Stimulated activated CD4-positive, alpha-beta T cell treated with anti-CD3 and anti-CD28 coated beads, Interleukin-1b, Interleukin-23, amount 100 ng/mL, for 1 hour (primary cell): ENCODE measurements at places on chromosomes 2 and 18.

GRCh38 chr2:188028739-188029138 lies 262.9 kb upstream of the GULP1 start:
- no peak for DNase-seq

DNA sequence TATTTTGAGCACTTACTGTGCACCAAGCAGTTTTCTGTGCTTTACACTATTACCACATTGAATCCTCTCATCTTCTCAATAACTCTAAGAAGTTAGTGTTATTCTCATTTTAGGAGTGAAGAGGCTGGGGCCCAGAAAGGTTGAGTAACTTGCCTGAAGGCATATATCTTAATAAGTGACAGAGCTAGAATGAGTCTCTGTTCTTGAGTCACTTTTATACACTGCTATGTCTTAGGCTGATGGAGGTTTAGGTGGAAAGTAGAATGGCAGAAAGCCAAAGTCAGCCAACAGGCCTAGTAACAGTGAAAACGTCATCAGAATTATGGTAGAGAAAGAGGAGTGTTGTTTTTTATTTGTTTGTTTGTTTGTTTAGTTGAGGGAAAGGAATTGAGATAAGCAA lies 27.9 kb upstream of the RPE start:
- no peak for DNase-seq

- DNase-seq = no peak
Measured at GRCh38 chr2:97775074-97775473, 61.7 kb downstream of the ZAP70 start.

GRCh38 chr2:26174691-26175465 lies 2.0 kb downstream of the GAREM2 start:
- no peak for DNase-seq

DNA sequence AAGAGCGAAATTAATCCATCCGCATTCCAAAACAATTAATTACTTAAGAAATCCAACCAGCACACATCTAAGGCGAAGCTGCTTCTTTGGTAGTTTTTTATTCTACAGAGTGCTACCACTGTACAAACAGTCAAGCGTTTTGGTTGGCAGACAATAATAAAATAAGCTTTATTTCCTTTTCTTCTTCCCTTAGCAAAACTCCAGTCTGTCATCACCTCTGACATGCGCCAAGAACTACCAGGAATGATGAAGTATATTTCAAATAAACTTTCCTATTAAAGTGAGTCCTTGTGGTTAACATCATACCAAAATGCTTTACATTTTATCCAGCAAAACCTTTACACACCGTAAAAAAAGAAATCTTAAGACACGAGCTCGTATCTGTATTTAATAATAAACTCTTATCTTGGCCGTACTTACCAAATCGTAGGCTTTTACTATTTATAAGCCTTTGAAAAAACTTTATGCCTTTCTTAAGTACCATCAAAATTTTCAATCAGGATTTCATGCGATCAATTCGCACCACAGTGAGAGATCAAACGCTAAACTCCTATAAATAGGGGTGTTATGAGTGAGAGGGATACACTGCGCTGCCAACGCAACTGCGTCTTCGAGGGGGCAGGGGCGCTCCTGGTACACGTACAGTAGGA lies 1.3 kb downstream of the ATL2 start:
- no peak for DNase-seq

GRCh38 chr2:96537066-96537733 lies 648 bp downstream of the ARID5A start:
- DNase-seq = peak; percentile 49

GRCh38 chr2:74226648-74227213 lies 28.3 kb downstream of the MTHFD2 start:
- no peak for DNase-seq

DNA sequence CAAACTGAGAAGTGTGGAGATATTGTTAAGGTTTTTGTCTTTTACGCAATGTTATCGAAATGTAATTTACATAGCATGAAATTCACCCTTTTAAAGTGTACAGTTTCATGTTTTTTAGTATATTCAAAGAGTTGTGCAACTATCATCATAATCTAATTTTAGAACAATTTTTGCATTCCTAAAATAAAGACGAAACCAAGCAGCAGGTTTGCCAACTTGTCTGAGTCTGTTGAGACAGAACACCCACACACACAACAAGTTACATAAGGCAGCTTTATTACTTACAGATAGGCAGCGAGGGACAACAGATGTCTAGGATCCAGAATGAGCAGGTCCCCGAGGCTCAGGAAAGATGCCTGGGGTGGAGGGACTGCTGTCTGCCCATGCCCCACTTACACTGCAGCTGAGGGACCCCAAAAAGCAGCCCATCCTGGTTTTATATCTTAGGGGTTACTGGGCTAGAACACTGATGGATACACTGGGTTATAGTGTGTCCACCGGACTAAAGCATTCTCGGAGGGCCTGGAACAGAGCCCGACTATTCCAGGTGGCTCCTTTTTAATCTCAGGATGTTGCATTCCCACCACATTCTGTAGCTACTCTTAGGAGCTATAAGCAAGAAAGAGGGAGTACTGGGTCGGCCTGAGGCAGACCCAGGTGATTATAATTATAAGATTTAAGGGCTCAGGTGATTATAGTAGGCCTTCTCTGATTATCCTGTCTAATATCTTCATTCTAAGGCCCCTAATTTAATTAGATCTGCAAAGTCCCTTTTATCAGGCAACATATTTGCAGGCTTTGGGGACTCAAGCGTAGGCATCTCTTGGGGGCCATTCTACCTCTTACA lies 150.2 kb upstream of the DOK6 start:
- DNase-seq = no peak

DNA sequence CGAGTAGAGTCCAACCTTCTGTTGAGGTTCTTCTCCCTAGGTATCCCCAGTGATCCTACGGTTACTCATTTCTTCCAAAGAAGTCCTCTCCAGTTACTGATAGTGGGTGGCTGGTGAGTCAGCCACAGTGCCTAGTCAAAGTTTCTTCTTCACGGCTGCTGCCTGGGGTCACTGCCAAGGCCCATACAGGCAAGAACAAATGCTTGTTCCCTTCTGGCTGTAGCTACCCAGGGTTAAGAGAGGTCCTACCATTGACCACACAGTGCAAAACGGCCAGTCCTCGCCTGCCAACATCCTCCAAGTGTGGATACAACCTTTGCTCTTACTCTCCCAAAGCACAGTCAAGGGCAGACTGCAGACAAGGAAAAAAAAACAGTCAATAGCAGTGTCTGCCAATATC lies 2.9 kb upstream of the PTPN4 start:
- DNase-seq = no peak

GRCh38 chr2:108621087-108621559 lies 86.9 kb downstream of the LIMS1 start:
- peak; percentile 44 for DNase-seq

DNA sequence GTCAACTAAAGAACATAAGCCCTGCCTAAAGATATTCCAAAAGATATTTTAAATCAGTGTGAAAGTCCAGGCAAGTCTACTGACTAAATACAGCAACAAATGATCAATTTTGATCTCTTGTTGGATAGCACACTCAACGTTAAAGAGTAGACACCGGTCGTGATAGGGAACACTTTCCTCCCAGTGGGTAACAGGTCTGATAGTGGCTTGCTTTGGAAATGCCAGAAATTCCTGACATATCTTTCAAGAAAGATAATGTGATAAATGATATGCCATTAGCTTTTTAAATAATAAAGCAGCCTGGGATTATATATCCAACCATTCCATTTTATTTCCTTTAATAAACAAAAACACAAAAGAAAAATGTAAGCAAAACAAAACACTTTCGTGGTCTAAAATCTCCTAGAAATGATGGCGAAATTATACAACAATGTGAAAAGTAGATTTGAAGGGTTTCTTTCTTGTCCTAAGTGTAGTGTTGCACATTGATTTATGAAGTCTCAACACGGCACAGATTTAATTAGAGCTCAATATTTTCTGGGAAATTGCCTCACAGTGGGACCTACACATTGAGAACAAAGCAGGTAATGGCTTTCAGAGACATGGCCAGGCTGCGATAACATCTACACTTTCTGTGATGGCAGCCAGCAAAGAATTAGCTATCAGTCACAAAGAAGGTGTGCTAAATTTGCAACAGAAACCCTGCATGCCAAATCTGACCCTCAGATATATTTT lies 158.6 kb downstream of the PPP1R1C start:
- DNase-seq = no peak

GRCh38 chr2:200944467-200945394 lies 18.7 kb downstream of the ORC2 start:
- no peak for DNase-seq

GRCh38 chr2:138275292-138275690 lies 226.3 kb upstream of the SPOPL start:
- no peak for DNase-seq

- no peak for DNase-seq
Measured at GRCh38 chr2:68936427-68936826, 16.3 kb downstream of the GKN2 start.

DNA sequence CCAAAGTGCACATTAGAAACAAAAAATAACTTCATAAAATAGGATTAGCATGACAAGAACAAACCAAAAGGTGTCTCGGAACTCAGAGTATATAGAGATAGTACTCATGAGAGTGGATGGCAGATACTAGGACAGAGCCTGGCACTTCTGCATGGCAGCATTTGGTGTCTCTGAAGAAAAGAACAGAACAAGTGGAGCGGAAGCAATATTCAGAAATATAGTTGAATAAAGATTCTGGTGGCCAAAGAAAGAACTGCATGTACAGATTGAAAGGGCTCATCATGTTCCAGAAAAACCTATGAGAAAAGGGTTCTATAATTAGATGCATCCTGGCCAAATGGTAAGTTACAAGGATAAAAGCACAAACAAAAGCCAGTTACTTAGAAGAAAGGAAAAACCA lies 90.9 kb downstream of the CCDC138 start:
- DNase-seq = no peak
